Mucosa of gallbladder (tissue), 1 donor: ENCODE measurements at places on chromosomes 11 and 22. TPM values are rescaled to one million over a fixed set of nuclear protein-coding genes. Genes with fewer than 3 reads are reported as not detected.

RPLP2 gene
- total RNA-seq, result 1,317 TPM

LRRC74B gene
- not detected for total RNA-seq

PPP1R14B gene
- total RNA-seq, result 74.7 TPM

PATE2 gene
- total RNA-seq, result not detected

NPTXR gene
- 15.0 TPM for total RNA-seq

MISFA gene
- 2.8 TPM for total RNA-seq

RTCB gene
- 62.8 TPM for total RNA-seq

DNA sequence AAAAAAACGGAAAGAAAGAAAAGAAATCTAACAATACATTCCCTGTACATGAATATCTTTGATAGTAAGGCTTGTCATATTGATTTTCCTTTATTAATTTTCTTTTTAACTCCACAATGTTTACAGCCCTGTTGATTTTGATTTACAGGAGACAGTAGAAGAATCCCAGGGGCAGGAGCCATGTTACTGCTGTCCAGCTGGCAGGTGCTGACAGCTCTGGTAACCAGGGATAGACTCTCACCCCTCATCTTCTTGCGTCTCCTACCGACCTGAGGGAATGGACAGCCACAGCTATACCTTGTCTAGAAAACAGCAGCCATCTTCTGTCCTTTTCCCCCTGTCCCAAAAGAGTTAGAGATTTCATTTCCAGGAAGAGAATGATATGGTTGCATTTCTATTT, 37.4 kb downstream of the PRDM10 start:
- no peak for DNase-seq

DNA sequence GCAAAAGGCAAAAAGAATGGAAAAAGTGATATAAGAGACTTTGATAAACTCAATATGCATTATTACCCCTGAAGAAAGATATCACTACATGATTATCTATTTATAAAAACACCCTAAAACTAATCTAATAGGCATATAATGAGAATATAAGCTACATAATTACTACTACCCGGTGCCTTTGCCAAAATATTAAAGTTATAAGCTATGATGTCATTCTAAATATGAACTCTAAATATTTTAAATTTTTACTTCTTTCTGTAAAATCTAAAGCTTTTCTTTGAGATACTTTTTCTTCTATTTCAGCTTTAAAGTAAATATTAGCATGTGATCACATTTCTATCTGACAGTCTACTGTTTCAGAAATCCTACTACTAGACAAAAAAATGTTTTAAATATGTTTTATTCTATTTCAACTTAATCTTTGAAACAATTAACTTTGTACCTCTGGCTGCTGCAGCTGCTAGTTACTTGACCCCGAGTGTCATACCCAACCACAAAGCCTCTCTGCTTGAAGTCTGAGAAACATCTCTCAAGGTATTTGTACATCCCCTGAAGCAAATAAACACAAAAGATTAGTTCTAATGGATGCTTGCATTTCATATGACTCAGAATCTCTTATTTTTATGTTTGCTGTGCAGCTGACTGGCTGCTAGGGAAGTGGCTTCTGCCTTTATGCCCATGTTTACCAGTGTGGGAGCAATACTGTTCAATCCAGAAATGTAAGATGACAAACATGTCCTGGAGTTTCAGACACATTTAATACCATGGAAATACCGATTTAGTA, 26.8 kb downstream of the PGM2L1 start:
- no peak for DNase-seq

DNA sequence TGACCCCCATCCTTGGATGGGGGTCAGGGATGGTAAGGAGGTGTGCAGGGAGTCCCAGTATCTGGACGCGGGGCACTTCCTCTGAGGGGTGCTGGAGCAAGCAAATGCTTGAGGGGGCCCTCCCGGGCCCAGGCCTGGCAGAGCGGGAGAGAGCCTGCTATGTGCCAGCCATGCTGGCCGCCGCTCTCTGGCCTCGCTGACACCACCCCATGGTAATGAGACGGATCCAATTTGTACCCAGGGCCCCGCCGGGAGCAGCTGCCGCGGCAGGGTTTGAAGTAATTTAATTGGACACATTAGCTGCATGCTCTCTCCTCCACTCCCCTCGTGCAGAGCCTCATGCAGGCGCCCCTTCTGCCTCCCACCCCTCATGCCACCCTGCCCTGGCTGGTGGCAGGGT, 6.3 kb downstream of the SYT7 start:
- no peak for DNase-seq

DNA sequence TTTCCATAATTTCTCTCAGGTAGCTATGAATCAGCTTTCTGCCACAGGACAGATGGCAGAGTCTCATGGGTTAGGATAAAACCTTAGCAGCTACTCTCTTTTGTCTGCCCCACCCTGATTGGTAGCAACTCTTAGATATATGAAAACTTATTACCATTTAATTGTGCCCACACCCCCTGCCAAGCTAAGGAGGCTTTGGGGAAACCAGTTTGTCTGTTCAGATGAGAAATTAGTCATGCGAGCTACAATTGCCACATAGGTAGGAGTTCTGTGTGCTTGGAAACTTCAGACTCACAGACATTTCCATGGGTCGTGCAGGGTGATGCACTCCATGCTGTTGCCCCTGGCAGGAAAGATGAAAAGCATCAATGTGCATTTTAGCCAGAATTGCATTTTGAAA, 39.9 kb downstream of the CD44 start:
- no peak for DNase-seq

DNA sequence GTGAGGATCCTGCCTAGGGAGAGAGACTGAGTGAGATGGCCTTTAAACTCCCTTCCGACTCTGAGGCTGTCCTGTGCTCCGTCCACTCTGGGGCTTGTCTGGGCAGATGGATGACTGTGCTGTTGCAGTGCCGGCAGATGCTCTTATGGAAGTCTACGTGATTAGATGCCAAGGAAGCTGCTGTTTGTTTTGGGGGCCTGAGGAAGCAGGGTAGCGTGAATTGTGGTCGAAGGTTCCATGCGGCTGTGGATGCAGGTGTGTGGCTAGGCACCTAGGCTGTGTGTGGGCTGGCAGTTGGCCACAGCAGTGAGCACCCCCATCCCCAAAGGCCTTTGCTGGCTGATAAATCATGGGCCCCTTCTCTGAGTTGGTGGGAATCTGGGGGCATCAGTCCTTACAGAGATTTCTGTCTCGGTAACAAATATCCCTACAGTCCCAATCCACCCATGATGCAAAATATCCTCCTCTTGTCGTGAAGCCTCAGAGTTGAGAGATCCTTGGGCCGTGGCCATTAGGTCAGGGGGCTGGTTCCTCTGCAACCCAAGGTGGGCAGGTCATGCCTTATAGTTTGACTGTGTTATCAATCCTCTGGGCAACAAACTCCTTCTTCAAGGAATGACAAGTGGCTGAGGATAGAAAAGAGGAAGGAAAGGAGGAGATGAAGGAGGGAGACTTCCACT, 31.2 kb downstream of the AMPD3 start:
- no peak for DNase-seq

DNA sequence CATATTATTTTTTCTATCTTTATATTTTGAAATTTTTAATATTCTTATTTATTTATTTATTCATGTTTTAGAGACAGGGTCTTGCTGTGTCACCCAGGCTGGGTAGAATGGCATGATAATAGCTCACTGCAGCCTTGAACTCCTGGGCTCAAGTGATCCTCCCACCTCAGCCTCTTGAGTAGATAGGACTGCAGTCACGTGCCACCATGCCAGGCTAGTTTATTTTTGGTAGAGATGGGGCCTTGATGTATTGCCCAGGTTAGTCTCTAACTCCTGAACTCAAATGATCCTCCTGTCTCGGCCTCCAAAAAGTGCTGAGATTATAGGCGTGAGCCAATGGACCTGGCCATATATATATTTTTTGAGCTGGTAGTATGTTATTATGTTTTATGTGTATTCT, 2.4 kb upstream of the SPDYC start:
- DNase-seq, result no peak

GRCh38 chr11:72100462-72100861, 2.6 kb downstream of the LAMTOR1 start:
- DNase-seq, result no peak

DNA sequence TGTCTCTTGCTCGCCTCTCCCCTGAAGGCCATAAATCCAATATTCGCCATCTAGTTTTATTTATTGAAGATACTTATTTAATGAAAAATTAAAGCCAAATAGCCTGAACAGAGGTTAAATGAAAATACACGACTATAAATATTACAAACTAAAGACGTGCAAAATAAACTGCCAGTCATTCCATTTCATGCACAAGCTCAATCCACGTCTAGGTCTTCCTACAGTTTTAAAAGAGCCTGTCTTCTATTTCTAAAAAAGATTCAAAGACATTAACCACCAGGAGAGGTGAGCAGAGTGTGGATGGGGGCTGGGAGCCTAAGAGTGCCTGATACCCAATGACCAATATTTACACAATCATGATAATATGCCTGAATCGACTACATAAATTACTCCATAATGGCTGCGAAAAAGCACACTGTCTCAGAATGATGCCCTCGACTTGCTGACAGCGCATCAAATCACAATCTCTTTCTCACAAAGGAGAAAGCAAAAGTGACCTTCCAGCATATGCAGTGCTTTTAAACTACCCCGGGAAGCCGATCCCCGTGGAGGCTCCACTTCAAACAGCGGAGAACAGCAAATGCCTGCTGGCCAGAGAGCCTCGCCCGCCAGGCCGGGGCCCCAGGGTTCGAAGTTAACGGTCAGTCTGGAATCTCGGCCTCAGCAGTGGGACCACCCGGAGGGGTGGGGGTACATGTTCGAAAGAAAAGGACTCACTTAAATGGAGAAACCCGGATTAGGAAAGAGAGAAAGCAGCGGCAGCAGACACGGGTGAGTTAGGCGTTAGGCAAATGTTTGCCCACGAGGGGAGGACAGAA, 1.7 kb downstream of the FCHSD2 start:
- DNase-seq, result peak; percentile 25

DNA sequence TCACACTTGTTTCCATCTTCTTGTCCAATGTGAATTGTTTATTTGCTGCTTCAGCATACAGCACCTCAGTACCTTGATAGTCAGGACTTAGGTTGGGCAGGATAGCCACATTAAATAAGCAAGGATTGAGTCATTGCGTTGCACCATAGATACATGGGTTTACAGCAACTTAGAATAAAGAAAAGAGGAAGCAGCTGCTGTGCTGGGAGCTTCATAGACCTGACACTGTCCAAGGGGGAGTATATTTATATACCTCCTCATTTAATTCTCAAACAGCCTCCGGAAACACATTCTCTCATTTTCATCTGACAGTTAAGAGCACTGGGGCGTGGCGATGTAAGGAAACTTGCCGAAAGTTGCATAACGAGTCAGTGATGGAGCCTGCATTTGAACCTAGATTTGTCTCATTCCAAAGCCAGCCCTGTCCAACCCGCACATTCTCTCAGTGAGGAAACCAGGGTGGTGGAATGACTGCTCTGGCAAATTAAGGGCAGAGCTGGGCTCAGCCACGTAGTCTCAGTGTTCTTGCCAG, 42.2 kb downstream of the UBASH3B start:
- DNase-seq, result no peak

GRCh38 chr11:2522631-2523255, 77.9 kb downstream of the KCNQ1 start:
- peak; percentile 6 for DNase-seq

DNA sequence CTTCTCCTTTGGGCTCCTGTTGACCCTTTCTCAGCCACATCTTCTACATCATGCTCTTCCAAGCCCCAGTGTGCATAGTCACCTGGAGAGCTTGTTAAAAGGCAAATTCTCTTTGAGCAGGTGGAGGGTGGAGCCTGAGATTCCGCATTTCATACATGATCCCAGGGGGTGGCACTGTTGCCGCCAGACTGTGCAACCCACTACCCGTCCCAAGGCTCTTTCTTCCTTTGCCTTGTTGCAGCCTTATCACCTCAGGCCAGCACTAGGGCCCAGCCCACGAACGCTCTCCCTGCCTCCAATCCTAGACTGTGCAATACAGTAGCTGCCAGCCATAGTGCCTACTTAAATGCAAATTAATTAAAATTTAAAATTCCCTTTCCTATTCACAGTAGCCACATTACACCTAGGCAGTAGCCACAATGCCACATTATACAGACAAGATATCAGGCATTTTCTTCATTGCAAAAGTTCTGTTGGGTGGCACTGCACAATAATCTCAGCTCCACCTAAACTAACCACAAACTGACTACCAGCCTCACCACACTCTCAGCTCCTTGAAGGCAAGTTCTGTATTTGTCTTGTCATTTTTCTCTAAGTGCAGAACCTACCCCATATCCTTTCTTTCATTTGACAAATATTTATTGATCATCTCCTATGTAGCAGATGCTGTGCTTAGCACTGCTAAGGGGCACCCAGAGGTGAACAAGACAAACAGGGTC, 4.6 kb upstream of the KCNJ5 start:
- no peak for DNase-seq

DNA sequence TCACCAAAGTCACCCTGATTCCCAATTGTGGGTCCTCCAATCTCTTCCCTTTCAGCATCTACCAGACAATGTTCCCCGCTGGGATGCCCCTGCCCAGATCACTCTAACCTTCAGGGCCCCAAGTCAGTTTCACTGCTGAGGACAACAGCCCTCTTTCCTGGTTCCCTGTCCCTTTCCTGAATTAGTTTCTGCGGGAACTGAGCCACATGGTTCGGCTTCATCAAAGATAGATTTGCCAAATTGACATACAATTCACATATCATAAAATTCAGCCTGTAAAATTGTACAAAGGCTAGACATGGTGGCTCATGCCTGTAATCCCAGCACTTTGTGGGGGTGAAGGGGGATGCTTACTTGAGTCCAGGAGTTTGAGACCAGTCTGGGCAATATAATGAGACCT, 10.1 kb downstream of the PRDX5 start:
- DNase-seq, result no peak

- no peak for DNase-seq
Observed at GRCh38 chr22:30332994-30333706, 6.4 kb upstream of the TBC1D10A start.
